Esophagus squamous epithelium (tissue), 5 donors: ENCODE measurements at places on chromosomes 5 and 9.

DNA sequence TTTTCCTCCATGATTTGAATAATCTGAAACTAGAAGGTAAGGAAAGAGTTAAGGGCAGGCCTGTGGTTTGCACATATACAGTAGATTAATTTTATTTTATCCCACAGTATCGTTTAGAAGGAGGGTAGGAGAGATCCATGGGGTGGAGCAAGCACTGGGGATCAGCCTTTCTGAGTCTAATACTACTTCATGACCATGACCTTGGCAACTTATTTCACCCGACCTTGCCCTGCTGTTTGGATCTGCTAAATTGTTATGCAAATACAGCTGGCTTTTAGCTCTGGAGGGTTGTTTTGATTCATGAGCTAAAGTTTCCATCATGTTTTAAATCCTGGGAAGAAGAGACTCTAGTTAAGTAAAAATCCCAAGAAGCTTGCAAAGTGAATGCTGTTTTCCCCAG, 864 bp upstream of the GRIN3A start:
- DNase-seq, result no peak

- DNase-seq, result no peak
Observed at GRCh38 chr9:35664531-35665470, at the start of gene ARHGEF39. Gene ARHGEF39 (minus strand): TSS chr9:35665195. CDS start chr9:35665169, 26 bp downstream.

GRCh38 chr5:72767289-72768010, 49.0 kb upstream of the TNPO1 start:
- no peak for DNase-seq

DNA sequence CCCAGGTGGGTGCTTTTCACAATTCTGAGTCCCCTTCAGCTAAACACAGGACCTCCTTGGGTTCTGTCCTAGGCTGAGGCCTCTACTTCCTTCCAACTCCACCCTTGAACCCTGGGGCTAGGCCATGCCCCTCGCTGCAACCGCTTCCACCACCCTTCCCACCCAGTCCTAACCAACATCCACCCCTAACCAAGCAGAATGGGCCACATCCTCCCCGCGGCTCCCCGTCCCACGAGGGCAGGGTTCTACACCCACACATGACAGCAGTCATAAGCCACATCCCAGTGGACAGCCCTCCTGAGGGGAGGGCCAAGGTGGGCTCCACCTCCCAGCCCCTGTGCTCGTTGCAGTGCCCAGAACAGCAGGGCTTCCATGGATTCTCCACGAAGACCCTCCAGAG, 65.8 kb downstream of the SHB start:
- DNase-seq, result no peak

- DNase-seq, result no peak
Observed at GRCh38 chr5:159184236-159184635, 25.1 kb downstream of the RNF145 start.

DNA sequence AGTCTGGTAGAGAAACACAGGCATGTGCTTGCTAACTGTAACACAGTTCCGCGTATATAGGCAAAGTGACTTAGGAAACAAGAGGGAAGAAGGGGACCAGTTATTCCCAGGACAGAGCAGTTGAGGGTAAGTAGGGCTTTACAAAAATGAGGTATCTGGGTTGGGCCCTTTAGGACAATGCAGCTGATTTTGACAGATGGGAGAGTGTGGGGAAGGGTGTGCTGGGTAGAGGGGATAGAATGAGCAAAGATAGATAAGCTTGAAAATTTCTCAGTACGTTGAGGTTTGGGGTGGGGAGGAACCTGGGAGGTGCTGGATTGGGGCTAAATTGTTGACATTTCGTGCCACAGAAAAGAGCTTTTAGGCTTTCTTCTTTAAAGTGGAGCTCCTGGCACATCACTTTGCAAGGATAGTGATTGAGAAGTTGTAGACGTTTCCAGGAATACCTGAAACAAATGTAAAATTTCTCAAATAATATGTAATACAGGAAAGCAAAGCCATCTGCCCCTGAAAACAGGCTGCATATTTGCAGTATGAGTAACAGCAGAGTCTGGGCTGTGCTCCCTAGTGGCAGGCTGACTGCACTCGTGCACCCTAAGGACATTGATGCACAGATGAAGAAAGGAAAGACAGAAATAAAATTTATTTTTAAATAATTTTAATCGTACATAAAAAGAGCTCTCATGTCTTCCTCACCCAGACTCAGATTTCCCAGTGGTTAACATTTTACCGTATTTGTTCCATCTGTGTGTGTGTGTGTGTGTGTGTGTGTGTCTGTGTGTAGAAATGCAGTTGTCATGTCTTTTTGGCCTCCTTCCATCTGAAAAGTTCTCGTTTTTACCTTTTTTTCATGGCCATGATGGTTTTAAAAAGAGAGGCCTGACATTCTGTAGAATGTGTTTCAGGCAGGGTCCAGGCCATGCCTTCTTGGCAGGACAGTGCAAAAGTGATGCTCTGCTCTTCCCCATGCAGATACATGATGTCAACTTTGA, 144.9 kb upstream of the DMRT1 start:
- no peak for DNase-seq

- no peak for DNase-seq
Observed at GRCh38 chr5:117880932-117881331, 1107.4 kb downstream of the DTWD2 start.

- no peak for DNase-seq
Observed at GRCh38 chr9:17795744-17796143, 216.9 kb downstream of the SH3GL2 start.

- DNase-seq, result no peak
Observed at GRCh38 chr5:172424111-172424490, 30.2 kb downstream of the SH3PXD2B start.

GRCh38 chr5:9927106-9927505, 297.0 kb upstream of the TAS2R1 start:
- no peak for DNase-seq

DNA sequence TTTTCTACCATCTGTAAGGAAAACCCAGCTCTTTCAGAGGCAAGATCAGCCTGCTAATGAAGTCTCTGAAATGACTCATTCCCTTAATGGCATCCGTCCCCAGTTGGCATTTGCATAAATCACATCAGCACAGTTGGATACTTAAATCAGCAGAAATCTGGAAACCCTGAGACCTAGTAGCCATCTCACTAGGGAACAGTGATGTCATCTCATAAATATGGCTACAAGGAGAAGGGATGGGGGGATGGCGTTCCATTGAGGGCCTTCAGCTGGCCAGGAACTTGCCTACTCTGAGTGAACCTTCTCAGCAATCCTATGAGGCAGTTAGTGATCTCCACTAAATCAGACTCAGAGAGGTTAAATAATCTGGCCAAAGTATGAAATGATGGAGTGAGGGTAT, 81.8 kb downstream of the CMYA5 start:
- DNase-seq, result no peak

GRCh38 chr5:143896516-143896915, 84.6 kb downstream of the HMHB1 start:
- no peak for DNase-seq

DNA sequence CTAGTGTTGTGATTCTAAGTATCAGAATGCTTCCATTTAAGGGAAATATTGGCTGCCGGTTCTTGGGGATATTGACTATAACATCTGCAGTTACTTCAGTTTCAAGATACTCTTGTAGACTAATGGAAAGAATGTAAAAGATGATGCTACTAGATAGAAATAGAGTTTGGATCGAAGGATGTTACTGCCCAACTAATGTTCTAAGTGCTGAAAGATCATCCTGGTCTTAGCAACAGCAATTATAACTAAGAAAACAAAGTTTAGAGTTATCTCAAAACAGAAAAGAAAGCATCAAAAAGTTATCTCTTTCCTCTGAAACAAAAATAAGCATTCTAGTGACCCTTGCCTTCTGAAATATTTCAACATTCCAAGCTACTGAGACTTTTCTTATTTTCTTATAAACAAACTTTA, 49.9 kb downstream of the ITGA1 start:
- no peak for DNase-seq

DNA sequence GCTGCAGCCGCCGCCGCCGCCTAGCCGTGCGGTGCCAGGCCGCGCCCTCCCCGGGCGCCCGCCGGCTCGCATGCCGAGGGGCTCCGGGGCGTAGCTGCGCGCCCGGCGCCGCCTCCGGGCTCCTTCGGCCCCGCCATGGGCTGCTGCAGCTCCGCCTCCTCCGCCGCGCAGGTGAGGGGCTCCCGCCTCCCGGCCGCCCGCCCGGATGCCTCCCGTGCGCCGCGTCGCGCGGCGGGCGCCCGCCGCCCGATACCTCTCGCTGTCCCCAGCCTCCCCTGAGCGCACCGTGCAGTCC, 230 bp downstream of the SLC44A1 start:
- no peak for DNase-seq
